Pancreas (tissue), 10 donors: ENCODE measurements at places on chromosomes 5 and 9. TPM values are rescaled to one million over a fixed set of nuclear protein-coding genes. Genes with fewer than 3 reads are reported as not detected.

GRCh38 chr5:173515526-173515925 is 100.9 kb downstream of the BOD1 start:
- no peak overlapping the region for H3K27ac ChIP-seq
- DNase-seq, result no peak
- no peaks in the 10 kb centered on the region for H3K27me3 ChIP-seq
- H3K4me3 ChIP-seq, result no peak overlapping the region

DNA sequence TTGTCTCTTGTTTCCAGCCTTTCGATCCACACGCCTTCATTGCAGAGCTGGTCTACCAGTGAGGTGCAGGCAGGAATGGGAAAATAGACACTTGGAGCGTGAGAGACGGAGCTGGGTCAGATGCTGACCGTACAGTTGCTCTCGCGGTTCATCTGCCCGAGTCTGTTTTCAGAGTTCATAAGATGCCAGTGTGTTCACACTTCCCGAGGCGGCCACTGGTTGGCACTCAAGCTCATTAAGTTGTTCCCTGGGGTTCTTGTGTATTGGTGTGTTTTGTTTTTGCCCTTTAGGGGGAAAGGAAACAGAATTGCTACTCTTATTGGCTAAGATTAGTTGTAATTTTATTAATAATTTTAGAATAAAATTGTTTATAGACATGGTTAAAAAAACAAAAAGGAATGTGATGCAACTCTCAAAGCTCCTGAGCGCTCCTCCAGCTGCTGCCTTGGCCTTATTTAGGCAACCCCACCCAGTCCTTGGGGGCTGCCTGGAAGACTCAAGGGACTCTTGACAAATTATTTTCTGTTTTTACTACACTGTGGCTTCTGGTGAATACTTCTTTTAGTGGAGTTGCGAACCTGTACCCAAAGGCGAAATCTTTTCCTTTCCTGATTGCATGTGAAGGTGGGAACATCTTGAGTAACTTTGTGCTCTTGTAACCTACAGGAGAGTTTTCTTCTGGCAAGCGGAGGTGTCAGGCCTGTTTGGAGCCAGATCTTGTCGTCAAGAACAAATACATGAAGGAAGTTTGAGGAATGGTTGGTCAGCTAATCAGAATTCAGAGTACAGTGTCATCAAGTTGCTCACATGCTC is 146.1 kb downstream of the MAST4 start:
- H3K4me3 ChIP-seq, result no peak overlapping the region
- no peak overlapping the region for H3K27ac ChIP-seq
- H3K36me3 ChIP-seq, result no peaks in the 10 kb centered on the region
- peaks cover 12% of the 10 kb centered on the region for H3K4me1 ChIP-seq

The C9orf153 gene
- 0.12 TPM for total RNA-seq

DNA sequence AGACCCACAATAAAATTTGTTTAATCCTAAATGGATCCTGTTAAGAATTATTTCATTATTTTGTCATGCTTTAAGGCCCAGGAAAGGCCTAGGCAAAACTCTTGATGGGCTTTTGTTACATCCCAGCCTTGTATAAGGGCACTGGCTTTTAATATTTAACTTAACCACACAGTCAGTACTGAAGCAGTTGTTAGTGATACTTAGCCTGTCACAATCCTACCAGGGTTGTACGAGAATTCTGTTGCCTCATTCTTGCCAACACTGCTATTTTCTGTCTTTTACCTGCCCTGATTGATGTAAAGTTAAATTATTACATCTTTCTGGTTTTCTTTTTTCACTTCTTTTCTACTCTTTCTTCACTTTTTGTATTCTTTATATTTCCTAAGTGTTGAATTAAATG is 10.9 kb downstream of the ZNF169 start:
- no peak for DNase-seq
- no peaks in the 10 kb centered on the region for H3K36me3 ChIP-seq
- no peaks in the 10 kb centered on the region for H3K27me3 ChIP-seq
- no peaks in the 10 kb centered on the region for H3K4me1 ChIP-seq

- no peaks in the 10 kb centered on the region for H3K27me3 ChIP-seq
- no peak overlapping the region for H3K27ac ChIP-seq
- H3K4me3 ChIP-seq, result no peak overlapping the region
- no peaks in the 10 kb centered on the region for H3K4me1 ChIP-seq
These were observed 72.3 kb downstream of the SEMA5A start for GRCh38 chr5:9473624-9474023.

DNA sequence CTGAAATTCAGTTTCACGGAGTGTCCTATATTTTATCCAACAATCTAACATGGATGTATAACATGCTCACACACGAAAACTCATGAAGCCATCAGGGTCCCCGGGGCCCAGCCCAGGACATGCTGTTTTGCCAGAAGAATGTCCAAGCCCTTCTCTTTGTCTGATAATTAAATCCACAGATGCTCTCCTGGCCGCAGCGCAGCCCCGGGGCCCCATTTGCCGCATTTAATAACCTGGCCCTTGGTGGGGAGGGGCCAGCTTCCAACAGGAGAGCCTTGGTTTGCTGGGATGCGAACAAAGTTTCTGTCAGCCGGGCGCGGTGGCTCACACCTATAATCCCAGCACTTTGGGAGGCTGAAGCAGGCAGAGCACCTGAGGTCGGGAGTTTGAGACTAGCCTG is 30.0 kb downstream of the PLPP7 start:
- H3K4me1 ChIP-seq, result no peaks in the 10 kb centered on the region
- no peak overlapping the region for H3K4me3 ChIP-seq
- no peak for DNase-seq
- no peaks in the 10 kb centered on the region for H3K36me3 ChIP-seq

GRCh38 chr5:140258016-140258415 is 44.9 kb downstream of the PFDN1 start:
- no peak overlapping the region for H3K27ac ChIP-seq
- H3K36me3 ChIP-seq, result no peaks in the 10 kb centered on the region
- no peaks in the 10 kb centered on the region for H3K27me3 ChIP-seq
- peaks cover 9% of the 10 kb centered on the region for H3K4me1 ChIP-seq

DNA sequence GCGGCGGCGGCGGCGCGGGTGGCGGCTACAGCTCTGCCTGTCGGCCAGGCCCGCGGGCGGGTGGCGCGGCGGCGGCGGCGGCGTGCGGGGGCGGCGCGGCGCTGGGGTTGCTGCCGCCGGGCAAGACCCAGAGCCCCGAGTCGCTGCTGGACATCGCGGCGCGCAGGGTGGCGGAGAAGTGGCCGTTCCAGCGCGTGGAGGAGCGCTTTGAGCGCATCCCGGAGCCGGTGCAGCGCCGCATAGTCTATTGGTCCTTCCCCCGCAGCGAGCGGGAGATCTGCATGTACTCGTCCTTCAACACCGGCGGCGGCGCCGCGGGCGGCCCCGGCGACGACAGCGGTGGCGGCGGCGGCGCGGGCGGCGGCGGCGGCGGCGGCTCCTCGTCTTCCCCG is 296 bp downstream of the ZSWIM6 start:
- DNase-seq, result no peak
- no peaks in the 10 kb centered on the region for H3K36me3 ChIP-seq
- H3K27ac ChIP-seq, result peak overlapping the region; percentile 81
- H3K4me1 ChIP-seq, result peaks cover 14% of the 10 kb centered on the region

The SOHLH1 gene
- not detected for total RNA-seq

The GPX8 gene
- total RNA-seq, result 2.8 TPM

DNA sequence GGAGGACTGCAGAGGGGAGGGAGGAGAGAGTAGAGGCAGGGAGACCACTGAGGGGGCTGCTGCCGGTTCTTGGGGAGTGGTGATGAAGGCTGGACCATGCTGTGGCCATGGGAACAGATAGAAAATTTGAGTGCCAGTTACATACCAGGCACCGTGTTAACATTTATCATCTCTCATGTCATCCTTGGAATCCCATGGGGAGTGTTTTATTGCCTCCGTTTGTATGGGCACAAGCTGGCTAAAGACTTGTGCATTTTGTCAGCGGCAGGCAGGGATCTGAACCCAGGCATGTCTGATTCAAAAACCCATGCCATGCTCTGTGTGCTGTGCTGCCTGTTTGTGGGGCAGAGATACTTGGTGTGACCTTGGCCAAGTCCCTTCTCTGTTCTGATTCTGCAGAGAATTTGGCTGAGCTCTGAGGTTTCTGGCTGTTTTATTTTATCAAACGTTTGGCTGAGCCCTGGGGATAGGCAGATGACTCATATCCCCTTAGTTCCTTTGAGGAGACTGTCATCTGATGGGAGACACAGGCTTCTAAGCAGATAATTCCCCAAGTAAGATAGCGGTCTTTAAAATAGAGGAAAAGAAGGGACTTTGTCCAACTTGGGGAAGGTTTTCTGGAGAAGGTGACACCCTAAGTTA is 22.2 kb downstream of the COL27A1 start:
- no peak overlapping the region for H3K4me3 ChIP-seq
- no peaks in the 10 kb centered on the region for H3K27me3 ChIP-seq
- H3K27ac ChIP-seq, result no peak overlapping the region
- H3K36me3 ChIP-seq, result no peaks in the 10 kb centered on the region
- DNase-seq, result peak; percentile 7

The PPWD1 gene
- 13.6 TPM for total RNA-seq

DNA sequence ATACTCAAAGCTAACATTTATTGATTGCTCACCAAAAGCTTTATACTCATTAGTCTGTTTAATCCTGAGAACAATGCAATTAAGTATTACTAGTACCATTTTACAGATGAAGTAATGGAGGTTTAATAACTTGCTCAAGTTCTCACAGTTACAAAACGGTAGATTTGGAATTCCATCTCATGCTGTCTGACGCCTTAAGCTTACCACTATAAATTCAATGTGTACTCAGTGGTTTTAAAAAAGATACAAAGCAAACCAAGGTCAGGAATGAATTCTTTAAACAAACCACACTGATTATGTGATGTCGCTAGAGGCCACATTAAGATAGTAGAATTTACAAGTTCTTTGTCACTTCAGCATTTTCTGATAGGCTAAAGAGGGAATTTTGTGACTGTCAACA is 1.2 kb upstream of the C5orf63 start:
- no peaks in the 10 kb centered on the region for H3K36me3 ChIP-seq
- H3K4me3 ChIP-seq, result no peak overlapping the region
- DNase-seq, result no peak
- no peak overlapping the region for H3K27ac ChIP-seq
- no peaks in the 10 kb centered on the region for H3K27me3 ChIP-seq

- H3K27me3 ChIP-seq, result no peaks in the 10 kb centered on the region
- H3K4me3 ChIP-seq, result no peak overlapping the region
- no peak for DNase-seq
- no peaks in the 10 kb centered on the region for H3K36me3 ChIP-seq
- no peaks in the 10 kb centered on the region for H3K4me1 ChIP-seq
These were observed 225.9 kb upstream of the NR4A3 start for GRCh38 chr9:99595796-99596195.

- no peaks in the 10 kb centered on the region for H3K27me3 ChIP-seq
These were observed 294.8 kb upstream of the KLF4 start for GRCh38 chr9:107784235-107784958.

GRCh38 chr5:176837707-176838115 is 27.4 kb downstream of the UNC5A start:
- peak; percentile 87 for DNase-seq
- no peak overlapping the region for H3K4me3 ChIP-seq
- no peak overlapping the region for H3K27ac ChIP-seq
- H3K4me1 ChIP-seq, result no peaks in the 10 kb centered on the region

The RPL37 gene
- 886 TPM for total RNA-seq

The CARD9 gene
- total RNA-seq, result 5.1 TPM

DNA sequence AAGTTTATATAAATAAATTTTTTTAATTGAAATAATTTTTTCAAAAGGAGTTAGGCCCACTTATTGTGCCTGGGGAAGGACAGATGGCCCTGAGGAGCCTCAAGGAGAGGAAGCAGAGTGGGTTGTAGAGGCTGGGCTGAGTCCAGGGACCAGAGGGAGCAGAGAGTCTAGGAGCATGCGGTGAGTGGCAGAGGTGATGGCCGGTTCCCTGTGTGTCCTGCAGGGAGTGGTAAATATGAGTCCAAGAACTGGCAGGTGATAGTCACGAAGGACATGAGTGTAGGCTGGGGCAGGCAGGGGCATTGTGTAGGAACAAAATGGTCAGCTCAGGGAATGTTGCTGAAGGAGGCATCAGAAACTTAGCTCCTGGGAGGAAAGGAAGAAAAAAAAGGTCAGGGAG is 8.3 kb upstream of the BTNL9 start:
- no peaks in the 10 kb centered on the region for H3K4me1 ChIP-seq
- DNase-seq, result no peak
- no peaks in the 10 kb centered on the region for H3K36me3 ChIP-seq
- H3K27ac ChIP-seq, result no peak overlapping the region

The CCNO gene
- total RNA-seq, result 7.7 TPM

DNA sequence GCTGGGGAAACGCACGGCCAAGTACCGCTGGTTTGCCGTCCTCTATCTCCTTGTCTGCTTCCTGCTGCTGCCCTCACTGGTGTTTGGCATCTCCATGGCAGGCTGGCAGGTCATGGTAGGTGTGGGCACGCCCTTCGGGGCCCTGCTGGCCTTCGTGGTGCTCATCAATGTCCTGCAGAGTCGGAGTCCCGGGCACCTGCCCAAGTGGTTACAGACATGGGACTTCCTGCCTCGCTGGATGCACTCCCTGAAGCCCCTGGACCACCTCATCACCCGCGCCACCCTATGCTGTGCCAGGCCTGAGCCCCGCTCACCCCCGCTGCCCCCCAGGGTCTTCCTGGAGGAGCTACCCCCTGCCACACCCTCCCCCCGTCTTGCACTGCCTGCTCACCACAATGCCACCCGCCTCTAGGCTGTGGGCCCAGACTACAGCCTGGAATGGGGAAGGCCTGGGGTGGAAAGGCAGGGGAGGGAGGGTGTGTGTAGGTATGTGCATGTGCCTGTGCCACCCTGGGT is 2.5 kb downstream of the PFN3 start:
- H3K4me1 ChIP-seq, result no peaks in the 10 kb centered on the region
- DNase-seq, result no peak
- H3K27ac ChIP-seq, result no peak overlapping the region
- no peak overlapping the region for H3K4me3 ChIP-seq
- no peaks in the 10 kb centered on the region for H3K36me3 ChIP-seq

GRCh38 chr5:601771-602465 is 10.2 kb upstream of the CEP72 start:
- H3K27ac ChIP-seq, result no peak overlapping the region
- H3K27me3 ChIP-seq, result no peaks in the 10 kb centered on the region
- DNase-seq, result peak; percentile 59
- H3K4me1 ChIP-seq, result no peaks in the 10 kb centered on the region
- no peak overlapping the region for H3K4me3 ChIP-seq

DNA sequence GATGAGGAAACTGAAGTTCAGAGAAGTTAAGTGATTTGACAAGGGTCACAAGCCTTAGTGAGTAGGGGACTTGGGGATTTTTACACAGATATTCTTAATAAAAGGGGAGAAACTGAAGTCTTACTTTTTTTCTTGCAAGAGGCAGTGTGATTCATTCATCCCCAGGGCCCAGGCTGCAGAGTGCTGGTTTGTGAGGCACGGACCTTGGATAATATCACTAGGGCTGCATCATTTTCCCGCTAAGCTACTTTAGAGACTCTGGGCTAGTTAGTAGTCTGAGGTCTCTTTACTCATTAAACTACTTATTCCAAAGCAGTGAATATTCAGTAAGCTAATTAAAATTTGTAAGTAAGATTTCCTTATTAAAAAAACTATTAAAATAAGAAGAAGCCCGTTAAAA is 195.0 kb downstream of the PBX3 start:
- H3K27ac ChIP-seq, result no peak overlapping the region
- H3K4me1 ChIP-seq, result no peaks in the 10 kb centered on the region
